ENCODE measurements at places on chromosomes 7 and 10.

GRCh38 chr7:101519324-101520023, 109.6 kb downstream of the MYL10 start:
- no peak for DNase-seq

DNA sequence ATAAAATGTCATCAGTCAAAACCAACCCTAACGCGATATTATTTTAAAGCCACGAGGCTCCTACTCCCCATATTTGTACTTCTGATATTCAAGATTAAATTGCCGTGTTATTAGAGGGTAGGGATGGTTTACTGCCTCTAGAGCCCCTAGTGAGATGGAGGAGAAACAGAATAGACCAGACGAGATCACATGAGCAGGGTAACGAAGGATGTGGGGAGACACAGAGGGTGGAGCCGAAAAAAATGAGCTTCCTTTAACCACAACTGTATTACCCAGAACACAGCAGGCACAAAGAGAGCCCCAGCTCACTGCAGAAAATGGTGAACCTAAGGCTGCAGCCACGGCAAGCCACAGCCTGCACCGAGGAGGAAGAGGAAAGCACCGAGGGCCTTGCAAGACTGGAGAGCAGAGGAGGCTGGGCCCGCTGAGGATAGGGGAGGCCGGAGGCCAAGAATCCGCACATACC, 14.3 kb downstream of the ZC3HAV1 start:
- peak; percentile 9 for DNase-seq

DNA sequence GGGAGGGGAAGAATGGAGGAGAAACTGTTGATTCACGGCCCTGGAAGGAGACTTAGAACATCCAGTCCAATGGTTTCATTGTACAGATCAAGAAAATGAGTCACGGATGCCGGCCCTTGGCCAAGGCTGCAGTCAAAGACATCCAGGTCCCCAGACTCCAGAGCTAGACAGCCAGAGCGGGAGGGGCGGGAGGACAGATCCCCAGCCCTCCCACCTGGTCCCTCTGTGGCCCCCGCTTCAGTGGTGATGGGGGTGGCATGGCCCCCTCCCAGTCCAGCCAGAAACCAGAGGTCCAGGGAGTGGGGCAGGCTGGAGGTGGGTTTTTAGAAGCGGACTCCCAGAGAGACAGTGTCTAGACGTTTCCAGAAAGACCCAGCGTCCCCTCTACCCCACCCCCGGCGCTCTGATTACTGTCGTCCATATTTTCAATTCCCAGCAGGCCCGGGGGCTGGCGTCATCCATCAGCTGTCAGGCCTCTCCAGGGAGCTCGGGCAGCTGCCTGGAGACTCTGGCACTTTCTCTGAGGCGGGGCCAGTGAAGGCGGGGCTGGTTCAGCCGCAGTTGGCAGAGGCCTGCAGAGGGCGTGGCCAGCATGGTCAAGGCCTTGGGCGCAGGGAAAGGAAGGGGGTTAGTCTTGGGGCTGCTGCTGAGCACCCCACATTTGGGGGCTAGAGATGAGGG, 8.0 kb upstream of the HSPB1 start:
- peak; percentile 24 for DNase-seq

DNA sequence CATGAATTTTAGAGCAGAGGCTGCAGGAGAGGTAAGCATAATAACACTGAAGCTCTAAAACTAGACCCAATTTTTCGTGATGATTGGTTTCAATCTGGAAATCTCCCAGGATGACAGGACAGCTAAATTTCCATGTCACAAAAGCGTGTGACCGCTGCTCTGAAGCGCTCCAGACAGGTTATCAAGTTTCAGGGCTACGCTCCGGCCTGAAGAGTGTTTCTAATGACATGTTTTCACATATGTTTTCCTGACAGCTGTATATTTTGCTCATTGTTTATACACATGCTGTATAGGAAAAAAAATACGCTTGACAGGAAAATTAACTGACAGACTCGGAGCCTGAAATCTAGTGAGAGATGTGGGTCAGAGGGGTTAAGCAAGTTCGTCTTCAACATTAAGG, 219.8 kb upstream of the BMPER start:
- DNase-seq: no peak

DNA sequence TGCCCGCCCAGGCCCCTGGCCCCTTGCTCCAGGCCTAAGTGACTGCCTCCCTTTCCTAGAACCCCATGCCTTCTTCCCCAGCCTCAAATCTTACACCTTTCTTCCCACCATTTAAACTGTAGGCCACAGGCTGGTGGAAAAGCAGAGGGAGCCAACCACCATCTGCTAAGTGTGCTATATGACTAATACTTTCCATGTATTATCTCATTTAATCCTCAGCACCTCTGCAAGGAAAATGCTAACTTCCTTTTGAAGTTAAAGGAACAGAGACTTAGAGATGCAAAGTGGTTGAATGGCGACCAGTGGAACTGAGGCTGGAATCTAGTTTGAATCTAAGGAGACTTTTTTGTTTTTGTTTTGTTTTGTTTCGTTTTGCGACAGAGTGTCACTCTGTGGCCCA, 17.8 kb upstream of the MTPAP start:
- DNase-seq: no peak

- no peak for DNase-seq
Measured at GRCh38 chr10:116511365-116511764, 34.4 kb upstream of the PNLIP start.

- no peak for DNase-seq
Measured at GRCh38 chr7:1749864-1750466, 79.9 kb downstream of the ELFN1 start.

DNA sequence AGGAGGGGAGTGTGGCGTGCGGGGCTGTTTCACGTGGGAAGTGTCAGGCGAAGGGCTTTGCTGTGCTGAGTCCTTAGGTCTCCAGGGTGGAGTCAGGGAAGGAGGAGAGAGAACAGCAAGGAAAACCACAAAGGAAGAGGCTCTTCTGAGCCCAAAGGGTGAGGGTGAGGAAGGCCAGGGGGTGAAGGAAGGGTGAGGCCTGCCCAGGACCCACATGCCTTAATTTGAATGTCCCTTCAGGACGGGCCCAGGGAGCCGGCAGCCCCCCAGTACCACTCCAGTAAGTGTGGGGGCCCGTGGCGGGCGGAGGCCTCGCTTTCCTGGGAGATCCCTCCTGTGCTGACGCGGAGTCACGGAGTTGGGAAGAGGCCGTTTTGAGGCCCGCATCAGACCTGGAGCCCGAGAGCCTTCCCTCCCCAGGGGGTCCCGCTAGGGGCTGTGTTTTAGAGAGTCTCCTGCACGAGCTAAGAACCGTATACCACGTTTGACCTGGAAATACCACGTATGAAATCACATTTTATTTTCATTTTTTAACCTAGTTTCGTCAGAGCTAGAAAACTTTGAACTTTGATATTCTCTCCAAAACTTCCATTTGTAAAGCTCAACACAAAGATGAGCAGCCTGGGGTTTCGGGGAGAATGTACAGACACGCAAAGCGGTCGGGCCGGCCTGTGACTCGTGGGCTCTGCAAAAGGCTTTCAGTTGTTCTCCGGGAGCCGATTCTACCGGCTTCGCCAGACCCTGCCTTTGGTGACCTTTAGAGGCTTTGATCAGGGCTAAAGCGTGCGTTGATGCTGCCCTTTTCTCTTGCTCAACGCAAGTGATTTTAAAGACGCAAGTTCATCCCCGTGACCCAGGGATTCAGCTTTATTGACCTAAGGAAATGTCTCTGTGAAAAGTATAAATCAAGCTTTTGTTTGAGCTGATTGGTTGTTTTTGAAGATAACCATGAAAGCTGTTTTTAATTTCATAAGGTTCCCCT, 23.6 kb upstream of the TTYH3 start:
- no peak for DNase-seq

- DNase-seq: no peak
Measured at GRCh38 chr10:75239096-75239790, 3.5 kb upstream of the COMTD1 start.

GRCh38 chr7:127391591-127392181, 822 bp downstream of the ZNF800 start:
- DNase-seq: peak; percentile 46

GRCh38 chr7:69700331-69700730, 102.1 kb downstream of the AUTS2 start:
- DNase-seq: no peak

GRCh38 chr10:26715137-26715487, 17.6 kb downstream of the PDSS1 start:
- DNase-seq: no peak

DNA sequence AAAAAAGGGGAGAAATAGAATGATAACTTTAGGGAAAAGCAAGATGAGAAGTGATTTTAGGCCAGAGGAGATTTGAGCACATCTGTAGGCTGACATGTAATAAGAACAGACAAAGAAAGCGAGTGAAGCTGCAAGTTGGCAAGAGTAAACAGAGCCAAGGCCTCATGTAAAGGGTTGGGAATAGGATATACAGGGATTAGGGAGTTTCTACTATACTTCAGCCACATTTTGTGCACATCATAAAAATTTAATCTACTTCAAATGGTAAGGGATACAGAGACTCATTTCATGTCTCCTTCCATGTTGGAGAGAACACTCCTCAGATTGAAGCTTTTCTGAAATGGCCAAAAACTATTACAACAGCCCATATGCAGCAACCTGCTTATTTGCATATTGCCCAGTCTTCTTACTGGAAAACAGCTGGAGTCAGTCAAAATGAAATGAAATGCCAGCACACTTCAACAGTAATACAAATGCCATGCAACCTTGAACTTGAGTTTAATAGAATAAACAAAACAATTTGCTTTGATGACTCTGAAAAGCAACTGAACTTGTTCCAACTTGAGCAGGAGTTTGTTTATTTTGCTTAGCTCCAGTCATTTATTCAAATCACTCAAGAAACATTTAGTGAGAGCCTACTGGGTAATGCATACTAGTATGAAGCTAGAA, 49.9 kb downstream of the NRCAM start:
- no peak for DNase-seq

- DNase-seq: no peak
Measured at GRCh38 chr7:23184709-23185359, 3.0 kb downstream of the NUP42 start.

DNA sequence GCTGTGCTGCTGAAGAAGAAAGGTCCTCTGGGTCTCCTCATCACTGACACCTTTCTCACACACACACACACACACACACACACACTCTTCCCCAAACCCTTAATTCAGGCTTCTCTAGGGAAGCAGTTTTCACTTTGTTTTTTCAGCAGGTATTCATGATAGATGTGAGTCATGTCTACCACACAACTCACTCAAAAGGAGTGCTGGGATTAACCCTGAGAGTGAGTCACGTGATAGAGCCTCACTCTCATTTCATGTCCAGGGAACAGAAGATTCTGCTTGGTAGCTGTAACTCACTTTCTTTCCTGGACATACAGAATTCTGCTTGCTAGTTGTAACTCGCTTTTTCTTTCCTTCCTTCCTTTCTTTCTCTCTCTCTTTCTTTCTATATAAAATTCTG, 45.4 kb downstream of the VIM start:
- no peak for DNase-seq

DNA sequence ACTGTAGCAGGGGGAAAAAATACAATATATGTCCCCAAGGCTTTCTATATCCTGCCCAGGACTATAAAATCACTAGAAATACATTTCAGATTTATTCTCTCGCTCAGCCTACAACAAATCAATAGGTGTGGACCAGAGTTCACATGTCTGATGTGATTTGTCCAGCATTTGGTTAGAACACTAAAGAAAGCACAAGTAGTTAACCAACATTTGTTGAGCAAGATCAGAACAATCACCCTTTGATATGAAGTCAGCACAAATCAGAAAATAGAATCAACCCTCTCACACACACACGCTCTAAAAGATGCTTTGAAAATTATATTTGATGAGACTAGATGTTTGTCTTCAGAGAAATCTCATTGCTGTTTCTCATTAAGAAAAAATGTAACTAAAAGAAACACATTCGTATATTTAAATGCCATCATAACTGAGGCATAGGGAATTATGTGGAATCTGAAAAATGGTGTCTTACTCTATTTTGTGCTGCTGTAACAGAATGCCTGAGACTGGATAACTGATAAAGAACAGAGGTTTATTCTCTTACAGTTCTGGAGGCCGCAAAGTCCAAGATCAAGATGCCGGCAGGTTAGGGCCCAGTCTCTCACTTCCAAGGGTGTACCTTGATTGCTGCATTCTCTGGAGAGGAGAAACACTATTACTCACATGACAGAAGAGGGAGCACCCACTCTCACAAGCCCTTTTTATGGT, 10.5 kb downstream of the AKR1D1 start:
- no peak for DNase-seq

DNA sequence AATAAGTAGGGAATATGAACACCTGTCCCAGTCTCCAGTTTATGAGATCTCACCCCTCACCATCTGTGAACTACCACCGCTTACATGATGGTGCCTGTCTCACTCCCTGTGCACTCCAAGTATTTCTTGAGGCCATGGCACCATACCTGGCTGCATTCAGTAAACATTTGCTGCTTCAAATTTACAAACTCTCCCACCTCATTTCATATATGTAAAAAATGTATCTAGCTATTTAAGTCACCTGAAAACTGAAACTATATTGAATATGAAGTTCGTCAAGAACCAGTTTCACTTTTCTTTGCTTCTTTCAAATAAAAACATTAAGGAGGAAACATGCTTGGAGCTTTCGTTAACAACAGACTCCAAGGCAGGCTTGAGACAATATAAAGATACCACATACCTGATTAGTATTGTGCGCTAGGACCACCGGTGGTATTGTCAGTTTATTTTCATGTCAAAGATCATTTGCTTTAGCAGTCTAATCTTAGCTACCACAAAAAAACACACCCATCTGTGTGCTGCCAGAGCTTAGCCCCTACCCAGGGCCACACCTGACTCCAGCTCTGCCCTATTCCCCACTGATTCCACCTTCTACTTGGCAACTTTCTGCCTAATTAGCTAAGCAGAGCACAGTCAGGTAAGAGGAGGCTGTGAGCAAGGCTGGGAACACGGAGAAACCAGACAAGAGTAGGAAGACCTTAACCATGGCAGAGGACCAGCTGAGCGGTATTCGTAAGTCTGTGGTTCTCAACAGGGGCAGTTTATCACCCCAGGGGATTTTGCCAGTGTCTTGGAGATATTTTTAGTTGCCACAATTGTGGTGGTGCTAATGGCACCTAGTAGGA, 92.0 kb downstream of the ZFAND4 start:
- no peak for DNase-seq

DNA sequence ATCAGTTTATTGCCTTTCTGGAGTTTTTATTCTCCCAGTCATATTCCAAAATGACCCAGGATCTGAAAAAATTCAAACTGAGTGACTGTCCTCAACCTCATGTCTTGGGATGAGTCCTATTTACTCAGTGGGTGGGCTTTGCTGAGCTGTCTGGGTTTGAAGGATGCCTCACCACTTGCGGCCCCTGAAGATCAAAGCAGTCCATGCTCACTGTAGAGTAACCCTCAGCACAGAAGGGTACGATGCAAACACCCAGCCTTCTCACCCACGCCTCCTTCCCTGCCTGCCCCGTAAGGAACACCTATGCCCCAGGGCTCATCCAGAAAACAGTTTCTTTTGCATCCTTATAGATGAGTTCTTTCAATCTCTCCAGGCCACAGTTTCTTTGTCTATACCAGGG, 42.2 kb upstream of the GRB10 start:
- no peak for DNase-seq

GRCh38 chr7:74604326-74605020, 53.0 kb upstream of the GTF2I start:
- DNase-seq: no peak

DNA sequence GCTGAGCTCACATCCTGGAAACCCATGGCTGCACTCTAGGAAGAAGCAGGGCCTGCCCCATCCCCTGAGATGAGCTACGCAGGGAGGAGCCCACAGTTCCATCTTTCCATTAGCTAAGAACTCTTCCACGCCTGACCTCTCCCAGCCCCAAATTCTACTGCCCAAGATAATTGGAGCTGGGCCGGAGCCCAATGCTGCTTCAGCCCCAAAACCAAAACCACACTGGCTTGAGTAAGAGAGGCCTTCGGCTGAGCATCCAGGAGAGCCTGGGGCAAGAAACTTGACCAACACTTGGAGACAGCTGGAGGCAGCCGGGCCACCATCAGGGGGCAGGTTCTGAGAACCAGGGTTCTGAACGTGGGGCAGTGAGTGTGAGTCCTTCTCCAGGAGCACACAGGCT, 116.1 kb upstream of the ZMIZ1 start:
- DNase-seq: no peak

Measured in esophagus squamous epithelium (tissue), 5 donors.